ENCODE measurements at places on chromosomes 11 and 22.

- no peak for DNase-seq
Observed at GRCh38 chr11:122042981-122043380, 73.0 kb downstream of the BLID start.

DNA sequence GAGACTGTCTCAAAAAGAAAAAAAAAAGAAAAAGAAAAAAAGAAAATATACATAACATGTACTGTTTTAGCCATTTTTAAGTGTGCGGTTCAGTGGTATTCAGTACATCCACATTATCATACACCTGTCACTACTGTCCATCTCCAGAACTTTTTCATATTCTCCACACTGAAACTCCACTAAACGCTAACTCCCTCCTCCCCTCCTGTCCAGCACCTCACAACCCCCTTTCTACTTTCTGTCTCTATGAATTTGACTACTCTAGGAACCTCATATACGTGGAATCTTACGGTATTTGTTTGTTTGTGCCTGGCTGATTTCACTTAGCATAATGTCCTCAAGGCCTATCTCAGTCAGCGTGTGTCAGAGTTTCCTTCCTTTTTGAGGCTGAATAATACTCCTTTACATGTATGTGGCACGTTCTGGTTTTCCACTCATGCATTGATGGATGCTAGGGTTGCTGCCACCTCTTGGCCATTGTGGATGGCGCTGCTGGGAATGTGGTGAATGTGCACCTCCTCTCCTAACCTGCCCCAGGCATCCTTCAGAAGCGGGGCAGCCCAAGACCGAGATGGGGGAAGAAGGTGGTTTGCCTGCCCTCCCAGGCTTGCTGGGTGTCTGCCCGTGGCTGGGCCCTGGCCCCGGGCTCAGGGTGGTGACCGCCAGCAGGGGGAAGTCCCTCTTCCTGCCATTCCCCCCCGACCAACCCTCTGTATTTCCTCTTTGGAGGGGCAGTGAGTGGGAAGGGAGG lies 60.5 kb downstream of the BCR start:
- DNase-seq, result no peak

DNA sequence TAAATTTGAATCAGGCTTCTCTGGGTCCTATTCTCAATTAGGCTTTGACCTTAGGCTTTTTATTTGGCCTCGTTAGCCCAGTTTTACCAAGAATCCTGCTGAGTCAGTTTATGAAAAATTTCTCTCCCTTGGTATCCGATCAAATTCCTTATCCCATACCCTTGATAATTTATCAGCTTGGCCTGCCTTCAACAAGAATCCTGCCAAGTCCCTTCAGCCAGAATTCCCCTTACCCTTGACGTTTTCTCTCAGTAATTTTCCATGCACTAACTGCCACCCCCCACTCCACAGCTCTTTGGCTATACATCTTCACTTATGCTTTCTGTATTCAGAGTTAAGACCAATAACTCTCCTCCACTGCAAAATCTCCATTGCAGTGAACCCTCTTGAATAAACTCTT lies 811.0 kb upstream of the CCDC90B start:
- DNase-seq, result no peak

DNA sequence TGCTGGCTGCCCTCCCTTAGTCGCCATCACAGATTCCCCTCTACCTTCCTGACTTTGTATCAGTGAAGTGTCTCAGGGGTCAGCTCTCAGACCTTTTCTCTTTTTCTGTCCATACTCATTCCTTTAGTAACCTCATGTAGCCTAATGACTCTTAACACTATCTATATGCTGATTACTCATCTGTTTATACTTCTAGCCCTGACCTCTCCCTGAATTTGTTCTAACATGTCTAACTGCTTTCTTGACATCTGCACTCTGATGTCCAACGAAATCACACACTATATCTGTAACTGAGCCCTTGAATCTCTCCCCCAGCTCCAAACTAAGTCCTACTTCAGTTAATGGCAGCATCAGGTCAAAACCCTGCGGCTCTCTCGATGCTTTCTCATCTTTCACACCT lies 135.8 kb upstream of the TIMP3 start:
- no peak for DNase-seq

- no peak for DNase-seq
Observed at GRCh38 chr11:70788248-70789022, 390.1 kb downstream of the CTTN start.

DNA sequence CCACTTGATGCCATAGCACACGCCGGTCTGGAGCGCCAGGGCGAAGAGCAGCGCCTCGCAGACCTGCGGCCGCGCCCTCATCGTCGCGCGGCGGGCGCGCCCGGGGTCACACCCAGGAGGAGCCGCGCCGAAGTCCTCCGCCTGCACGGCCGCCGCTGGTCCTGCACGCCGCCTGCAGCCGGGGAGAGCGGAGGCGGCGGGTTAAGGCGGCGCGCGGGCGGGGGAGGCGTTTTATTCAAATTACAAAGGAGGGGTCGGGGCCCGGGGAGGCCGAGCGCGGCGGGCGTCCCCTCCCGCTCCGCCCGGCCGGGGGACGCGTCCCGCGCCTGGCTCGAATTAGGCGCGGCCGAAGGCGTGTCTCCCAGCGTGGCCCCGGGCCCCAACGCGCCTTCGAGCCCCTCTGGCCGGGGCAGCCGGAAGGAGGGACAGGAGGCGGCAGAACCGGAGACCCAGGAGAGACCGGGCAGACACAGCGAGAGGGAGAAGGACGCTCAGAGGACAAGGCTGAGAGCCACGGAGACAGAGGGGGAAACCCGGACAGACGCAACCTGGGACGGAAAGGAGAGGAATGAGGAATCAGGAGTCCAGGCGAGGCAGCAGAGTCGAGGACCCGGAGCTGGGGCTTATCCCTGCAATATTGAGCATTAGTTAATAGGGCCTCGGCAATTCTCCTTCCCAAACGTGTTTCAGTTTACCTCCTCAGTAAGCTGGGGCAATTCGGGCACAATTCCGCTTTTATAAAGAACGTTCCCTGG lies at the start of gene WNT11:
WNT11 (minus strand) TSS at position 176 of the 755 bp plus-strand sequence; CDS start at position 81, 95 bp downstream.
- DNase-seq, result peak; percentile 68

GRCh38 chr11:73939096-73939495 lies 11.7 kb upstream of the DNAJB13 start:
- DNase-seq, result no peak

DNA sequence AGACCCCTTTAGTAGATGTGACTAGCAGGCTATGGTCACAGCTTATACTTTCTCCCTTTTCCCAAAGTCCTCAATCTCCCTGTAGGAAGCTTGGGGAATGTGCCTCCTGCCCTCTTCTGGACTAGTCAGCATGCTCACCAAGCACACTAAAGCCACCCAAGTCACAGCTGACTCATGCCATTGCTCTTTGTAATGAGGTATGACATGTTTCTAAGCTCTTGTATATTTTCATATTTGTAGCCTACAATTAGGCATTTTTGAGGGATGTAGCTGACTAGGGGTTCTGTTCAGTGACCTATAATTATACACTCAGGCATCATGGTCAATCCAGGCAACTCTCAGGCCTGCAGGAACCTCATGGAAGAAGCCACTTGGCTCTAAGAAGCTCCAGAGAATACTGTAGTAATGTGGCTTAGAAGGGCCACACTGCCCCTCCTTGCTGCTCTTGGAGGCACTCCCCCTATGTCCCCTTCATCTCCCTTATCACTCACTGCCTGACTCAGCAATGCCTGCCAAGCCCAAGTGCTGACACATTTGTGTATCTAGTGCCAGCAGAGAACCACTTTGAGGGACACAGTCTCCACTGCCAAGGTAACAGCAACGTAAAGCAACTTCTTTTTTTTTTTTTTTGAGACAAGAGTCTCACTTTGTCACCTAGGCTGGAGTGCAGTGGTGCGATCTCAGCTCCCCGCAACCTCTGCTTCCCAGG lies 86.2 kb downstream of the RPL27A start:
- DNase-seq, result no peak

GRCh38 chr11:69443968-69444364 lies 37.5 kb upstream of the LINC01488 start:
- DNase-seq, result no peak

DNA sequence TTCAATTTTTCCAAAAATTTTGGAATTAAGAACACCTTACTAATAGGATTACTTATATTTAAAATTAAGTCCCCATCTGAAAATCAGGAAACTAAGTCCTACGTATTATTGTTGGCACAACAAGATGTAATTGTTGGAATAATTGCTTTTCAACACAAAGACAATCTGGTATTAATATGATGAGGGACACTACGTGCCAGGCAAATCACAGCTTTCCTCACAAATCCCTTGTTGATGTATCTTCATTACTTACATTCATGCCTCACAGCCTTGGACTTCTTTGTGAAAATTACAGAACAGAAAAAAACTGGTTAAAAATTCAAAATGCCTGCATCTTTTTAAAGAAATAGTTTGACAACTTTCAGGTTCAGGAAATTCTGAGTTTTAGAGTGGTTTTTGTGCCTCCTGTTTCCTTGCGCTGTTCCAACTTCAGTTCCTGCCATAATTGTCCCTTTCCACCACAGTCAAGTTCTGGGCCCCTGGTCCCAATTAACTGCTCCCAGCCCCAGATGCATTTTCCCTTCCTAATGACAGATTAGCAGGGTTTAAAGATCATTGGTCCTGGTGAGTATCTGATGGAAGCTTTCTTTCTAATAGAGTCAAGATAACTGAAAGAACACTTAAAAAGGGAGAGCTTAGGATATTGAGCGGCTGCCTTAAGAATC lies 23.3 kb upstream of the CCDC34 start:
- DNase-seq, result no peak

DNA sequence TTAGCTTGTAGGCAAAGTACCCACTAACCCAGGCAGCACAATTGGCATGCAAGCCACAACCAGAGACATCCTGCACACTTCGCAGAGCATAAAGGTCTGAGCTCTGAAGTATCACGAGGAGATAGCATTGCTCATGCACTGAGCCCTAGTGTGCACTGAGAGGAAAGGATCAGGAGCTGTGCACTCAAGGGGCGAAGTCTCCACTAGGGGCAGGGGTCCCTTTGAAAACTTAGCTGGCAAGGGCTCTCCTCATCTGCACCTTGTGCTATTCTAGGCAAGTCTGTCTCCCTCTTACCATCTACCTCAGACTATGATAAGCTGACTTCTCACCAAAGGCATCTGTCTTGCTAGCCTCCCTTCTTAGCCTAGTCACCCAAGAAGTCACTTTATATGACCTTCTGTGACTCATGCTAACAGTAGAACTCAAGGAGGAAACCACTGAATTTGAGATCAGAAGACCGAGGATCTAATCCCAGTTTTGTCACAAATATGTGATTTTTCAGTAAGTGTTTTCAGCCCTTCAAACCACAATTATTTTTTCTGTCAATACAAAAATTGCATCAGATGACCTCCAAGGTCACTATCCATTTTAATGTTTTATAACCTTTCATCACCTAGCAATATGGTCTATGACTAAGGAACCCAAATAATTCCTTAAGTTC lies 1078.0 kb downstream of the NTM start:
- DNase-seq, result no peak

GRCh38 chr11:45538363-45538762 lies 127.1 kb downstream of the CHST1 start:
- no peak for DNase-seq

DNA sequence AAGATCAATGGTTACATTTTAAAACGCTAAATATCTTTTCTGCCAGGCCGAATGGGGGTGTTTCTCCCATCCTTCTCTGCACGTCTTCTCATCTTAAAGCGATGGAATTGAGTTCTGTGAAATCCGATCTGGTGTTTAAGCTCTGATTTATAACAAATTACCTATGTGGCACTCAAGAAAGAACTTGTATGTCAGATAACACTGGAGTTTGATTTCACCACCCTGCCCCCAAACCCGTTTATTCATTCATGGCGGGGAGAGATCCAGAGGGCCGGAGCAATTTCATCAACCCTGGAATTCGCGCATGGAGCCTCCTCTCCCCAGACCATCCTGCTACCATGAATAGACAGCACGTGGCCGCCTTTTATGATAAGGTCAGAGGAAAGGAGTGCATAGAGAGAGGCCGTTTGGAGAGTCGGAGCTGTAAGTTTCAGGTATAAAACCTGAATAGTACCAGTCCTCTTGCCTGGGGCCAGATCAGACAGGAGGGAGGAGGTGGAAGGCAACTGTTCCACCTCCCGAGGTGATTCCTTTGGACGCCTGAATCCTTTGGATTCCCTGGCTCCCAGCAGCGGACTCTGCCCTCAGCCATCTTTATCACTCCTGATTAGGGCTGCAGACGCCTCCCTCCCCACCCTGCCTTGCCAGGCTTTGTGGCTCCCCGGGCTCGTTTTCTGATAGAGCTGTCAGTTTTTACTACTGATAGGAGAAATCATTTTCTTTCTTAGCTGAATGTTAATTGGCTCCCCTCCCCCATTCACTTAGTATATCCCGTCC lies 27.3 kb upstream of the NFAM1 start:
- DNase-seq, result no peak

- no peak for DNase-seq
Observed at GRCh38 chr22:46076651-46077339, 73.5 kb upstream of the PPARA start.

Measured in frontal cortex (tissue), 4 donors.